ENCODE measurements at places on chromosomes 4 and X.
A peak's percentile ranks its signal among the peaks of the same experiment; 100 is the strongest.

GRCh38 chr4:137363496-137363895 lies 168.8 kb downstream of the PCDH18 start:
- no peak for DNase-seq

- DNase-seq, result no peak
Observed at GRCh38 chr4:95929448-95930064, 89.7 kb downstream of the PDHA2 start.

DNA sequence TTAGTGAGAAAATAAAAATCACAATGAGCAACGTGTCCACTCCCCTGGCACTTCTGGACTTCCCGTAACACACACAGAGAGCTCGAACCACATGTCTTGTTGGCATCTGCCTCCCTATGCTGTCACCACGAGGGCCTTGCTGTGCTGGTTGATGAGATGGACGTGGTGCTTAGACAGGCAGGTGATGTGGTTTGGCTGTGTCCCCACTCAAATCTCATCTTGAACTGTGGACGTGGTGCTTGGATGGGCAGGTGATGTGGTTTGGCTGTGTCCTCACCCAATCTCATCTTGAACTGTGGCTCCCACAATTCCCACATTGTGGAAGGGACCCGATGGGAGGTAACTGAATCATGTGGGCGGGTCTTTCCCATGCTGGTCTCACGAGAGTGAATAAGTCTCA lies 40.0 kb downstream of the FGFRL1 start:
- DNase-seq, result no peak

GRCh38 chr4:70706044-70706461 lies 15.7 kb upstream of the RUFY3 start:
- no peak for DNase-seq

- no peak for DNase-seq
Observed at GRCh38 chr4:15894393-15894792, 44.1 kb downstream of the FGFBP1 start.

DNA sequence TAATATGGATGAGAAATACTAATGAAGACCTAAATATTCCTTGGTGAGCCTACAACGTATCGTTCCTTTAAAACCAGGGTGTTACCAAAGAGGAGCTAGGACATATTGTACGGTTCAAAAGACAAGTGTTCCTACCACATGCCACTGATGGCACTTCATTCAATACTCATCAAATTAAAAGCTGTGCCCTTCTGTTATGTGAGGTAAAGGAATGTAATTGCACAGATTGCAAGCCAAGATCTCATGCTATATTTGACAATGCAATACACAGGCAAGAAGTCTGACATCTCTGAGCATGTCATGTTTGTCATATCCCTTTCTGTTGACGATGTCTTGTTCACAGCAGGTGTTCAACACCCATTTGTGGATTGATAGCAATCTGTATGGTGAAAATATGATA lies 6.9 kb downstream of the FGF13 start:
- DNase-seq, result no peak

GRCh38 chr4:5563856-5564255 lies 144.5 kb downstream of the EVC2 start:
- DNase-seq, result no peak

GRCh38 chr4:113625902-113626301 lies 135.6 kb downstream of the CAMK2D start:
- no peak for DNase-seq

DNA sequence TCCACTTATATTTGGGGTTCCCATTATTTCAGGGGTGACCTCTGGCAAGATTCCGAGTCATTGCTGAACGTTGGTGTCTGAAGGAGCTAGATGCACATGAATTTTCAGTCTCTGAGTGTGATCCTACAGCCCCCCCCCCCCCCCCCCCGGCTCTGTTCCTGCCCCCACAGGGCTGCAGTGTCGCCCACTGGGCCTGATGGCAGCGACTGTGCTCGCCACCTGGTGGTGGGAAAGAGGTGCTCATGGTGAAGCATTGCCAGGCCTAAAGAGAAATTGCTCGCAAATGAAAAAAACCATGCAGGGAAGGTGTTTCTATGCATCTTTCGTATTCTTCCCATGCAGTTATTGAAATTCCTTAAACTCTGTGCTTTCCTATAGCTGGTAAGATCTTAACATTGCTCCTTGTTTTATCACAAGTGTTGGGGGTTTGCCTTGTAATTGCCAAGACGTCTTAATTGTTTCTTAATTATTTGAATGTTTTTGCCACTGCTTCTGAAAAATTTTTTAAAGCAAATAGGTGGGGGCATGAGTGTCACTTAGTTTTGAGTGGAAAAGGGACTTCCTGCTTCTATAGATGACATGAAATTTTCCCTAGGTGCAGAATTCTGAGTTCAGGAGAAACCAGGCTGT lies 63.2 kb downstream of the CLDN22 start:
- DNase-seq, result peak; percentile 37

DNA sequence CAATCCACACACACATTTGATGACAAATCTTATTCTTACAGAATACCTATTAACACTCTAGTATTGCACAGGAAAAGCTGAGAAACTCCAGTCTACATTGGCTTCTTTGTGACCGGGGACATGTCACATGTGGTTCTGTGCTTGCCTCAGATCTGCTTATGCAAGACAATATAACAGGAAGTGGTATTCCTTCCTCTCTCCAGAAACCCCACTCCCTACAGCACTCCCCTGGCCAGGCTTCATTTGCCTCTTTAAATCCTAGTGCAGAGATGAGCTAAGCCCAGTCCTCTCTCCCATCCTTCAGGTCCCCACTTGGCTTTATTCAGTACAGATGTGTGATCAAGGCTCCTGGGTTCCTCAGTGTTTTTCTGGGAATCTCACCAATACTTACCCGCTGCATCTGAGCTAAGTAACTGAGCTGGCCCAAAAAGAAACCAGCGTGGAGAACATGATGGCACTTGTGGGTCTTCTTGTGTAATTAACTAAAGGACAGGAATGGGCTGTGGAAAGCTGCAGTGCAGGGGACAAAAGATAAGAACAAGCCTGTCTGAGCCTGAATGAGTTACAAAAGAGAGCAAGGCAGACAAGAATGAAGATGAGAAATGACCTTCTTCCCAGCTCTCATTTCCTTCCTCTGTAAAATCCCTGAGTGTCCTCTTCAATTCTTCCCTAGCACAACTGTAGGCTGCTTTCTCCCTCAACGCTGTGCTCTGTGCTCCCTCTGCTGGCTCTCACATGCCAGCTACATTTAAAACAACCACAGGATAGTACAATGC lies 105.6 kb downstream of the HNRNPD start:
- peak; percentile 87 for DNase-seq

GRCh38 chr4:84527391-84527790 lies 28.3 kb upstream of the NKX6-1 start:
- DNase-seq, result no peak

DNA sequence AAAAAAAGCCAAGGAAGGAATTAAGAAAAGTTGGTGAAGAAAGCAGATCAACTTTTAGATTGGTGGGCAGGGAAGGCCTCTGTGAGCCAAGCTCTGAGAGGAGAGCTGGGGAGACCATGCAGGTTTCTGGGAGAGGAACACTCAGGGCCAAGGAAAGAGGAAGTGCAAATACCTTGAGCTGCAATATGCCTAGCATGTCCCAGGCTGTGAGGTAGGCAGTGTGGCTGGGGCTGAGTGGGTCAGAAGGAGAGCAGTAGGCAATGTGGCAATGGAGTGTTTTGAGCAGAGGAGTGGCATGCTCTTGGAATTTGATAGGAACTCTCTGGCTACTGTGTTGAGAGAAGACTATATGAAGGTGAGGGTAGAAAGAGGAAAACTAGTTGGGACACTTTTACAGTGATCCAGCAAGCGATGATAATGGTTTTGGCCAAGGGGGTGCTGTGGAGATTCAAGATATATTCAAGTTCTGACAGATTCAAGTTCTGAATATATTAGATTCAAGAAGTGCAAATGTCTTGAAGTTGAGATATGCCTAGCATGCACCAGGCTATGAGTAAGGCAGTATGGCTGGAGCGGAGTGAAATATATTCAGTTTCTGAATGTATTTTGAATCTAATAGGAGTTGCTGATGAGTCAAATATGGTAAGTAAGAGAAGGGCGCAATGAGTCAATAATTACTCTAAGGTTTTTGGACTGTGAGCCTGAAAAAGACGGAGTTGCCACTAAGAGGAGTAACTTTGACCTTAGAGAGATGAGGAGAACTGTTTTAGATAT lies 172.5 kb downstream of the CAMK2D start:
- no peak for DNase-seq

- DNase-seq, result no peak
Observed at GRCh38 chr4:80266902-80267380, 477 bp downstream of the FGF5 start.

- DNase-seq, result no peak
Observed at GRCh38 chr4:41181037-41181436, 33.3 kb downstream of the APBB2 start.

DNA sequence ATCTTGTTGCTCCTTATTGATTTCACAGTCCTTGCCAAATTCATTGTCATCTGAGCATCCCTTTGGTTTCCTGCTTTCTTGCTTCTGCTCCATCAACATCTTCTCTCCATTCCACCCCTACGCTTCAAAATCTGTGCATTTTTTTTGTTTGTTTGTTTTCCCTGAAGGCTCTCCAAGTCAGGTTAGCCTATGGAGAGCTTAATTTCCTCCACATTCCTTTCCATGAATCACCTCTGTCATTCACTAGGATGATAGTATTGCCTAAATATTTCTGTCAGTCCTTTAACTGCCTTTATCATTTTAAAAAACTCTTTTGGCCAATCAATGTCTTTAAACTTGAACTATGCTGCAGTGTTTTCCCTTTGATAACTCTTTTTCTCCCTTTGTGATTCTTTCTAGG lies 67.7 kb downstream of the PPARGC1A start:
- no peak for DNase-seq

DNA sequence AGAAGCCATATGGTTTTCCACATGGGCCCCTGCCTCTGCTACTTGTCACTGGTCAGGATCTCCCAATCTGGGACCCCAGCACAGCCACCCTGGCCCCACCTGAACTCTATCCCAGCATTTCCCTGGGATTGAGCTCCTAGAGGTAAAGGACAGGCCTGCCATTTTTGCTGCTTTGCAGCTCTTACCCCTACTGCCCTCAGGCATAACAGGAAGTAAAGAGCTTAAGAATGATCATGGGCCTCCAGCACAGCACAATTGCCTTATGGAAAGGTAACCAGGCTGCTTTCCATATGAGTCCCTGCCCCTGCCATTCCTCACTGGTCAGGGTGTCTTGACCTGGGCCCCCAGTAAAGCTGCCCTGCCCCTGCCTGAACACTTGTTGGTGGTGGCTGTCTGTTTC lies 254.9 kb upstream of the ZCCHC13 start:
- DNase-seq, result no peak

GRCh38 chr4:83413676-83414075 lies 41.9 kb downstream of the HELQ start:
- no peak for DNase-seq

GRCh38 chr4:168917138-168917779 lies 92.8 kb downstream of the CBR4 start:
- peak; percentile 40 for DNase-seq

DNA sequence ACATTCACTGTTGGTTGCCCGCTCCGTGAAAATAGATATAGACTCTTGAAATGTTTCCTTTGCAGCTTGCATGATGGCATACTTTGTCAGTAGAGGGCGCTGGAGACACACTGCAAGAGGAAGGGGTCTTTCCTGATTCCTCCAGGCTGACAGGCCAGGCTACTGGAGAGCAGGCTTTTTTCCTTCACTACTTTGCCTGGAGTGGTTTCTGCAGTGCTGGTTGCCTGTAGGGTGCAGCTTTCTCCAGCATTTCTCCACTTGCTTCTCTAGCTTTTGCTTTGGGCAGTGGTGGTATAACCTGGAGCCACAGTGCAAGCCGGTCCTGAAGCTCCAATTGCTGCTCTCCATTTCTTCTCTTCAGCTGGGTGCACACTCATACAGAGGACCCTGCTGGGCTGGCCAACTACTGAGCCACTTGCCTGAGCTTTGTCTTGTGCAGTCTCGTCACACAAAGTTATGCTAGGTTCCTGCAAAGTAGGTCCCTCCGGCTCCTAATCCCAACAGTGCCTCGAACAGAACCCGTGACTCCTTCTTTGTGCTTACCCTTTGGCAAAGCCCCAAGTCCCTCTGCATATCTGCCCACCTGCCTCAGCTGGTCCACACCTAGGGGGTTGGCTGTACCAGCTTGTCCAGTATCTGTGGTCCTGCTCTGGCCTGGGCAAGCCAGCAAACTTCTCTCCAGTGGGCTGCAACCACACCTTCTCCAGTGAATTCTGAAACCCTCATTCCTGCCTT lies 46.3 kb downstream of the RASSF6 start:
- DNase-seq, result peak; percentile 98

DNA sequence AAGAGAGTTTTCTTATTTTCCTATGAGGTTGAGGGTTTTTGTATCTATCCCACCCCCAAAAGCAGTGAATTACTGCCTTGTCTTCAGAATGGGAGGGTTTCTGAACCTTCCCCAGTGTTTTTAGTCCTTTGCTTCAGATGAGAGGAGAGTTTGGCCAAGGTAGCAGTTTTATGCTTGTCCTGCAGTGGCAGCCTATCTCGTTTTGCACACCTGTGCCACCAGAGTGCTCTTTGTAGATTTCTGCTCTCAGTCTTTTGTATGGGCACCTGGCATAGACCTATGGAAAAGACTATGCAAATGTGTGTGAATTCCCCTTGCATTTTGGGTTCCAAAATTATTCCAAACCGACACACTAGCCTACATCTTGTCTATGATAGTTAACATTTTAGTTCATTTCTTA lies 5.8 kb downstream of the TBC1D19 start:
- DNase-seq, result no peak

DNA sequence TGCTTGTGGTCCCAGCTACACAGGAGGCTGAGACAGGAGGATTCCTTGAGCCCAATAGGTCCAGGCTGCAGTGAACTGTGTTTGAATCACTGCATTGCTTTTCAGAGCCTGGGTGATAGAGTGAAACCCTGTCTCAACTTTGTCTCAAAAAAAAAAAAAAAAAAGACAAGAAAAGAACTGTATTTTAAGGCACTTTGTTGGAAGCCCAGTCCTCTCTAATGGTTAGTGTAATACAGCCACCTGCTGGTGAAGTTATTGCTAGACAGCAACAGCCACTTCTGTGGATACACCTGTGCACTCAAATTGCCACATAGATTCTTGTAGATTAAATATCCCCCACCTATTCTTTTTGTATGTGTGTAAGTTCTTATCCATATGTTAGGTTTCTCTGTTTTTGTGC lies 10.1 kb upstream of the FGG start:
- peak; percentile 42 for DNase-seq

DNA sequence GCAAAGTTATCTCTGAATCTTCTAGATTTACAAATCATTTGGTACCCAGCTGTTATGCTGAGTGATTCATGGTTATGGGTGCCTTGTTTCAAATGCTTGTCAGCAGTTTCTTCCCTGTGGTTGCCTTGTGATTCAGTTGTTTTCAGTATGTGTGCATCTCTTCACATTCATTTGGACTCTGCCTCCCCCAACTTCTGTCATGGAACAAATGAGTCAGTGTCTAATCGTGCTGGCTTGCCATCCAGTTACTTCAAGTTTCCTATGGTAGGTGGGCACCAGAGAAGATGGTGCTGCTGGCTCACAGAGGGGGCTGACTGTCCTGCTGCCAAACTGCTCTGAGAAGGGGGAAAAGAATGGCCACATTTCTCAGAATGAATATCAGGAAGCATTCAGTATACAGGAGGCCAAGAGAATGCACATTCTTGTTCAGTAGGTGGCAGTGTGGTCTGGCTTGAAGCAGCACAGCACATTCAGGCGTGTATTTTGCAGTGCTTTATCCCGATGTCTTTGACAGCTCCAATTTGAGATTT lies 260.9 kb downstream of the GLUD2 start:
- DNase-seq, result peak; percentile 31

- no peak for DNase-seq
Observed at GRCh38 chr4:76001700-76002099, 5.6 kb downstream of the CXCL9 start.

GRCh38 chr4:1572521-1572920 lies 111.6 kb downstream of the FAM53A start:
- DNase-seq, result no peak

- no peak for DNase-seq
Observed at GRCh38 chr4:148327683-148328082, 114.5 kb downstream of the NR3C2 start.

Measured in NCI-H510A treated with DMSO at 0.1 percent for 48 hours (cell line).